PC-3 (cell line): ENCODE measurements at places on chromosomes 1 and 21.

- no peak for DNase-seq
Measured at GRCh38 chr1:234169161-234169849, 204.0 kb upstream of the COA6 start.

GRCh38 chr1:176799327-176799726, 336.4 kb downstream of the PAPPA2 start:
- DNase-seq: no peak

GRCh38 chr1:212237651-212238050, 47.6 kb upstream of the PPP2R5A start:
- peak; percentile 56 for DNase-seq

- DNase-seq: no peak
Measured at GRCh38 chr1:50422675-50422945, 633 bp downstream of the DMRTA2 start.

GRCh38 chr1:239814306-239814881, 277.3 kb upstream of the FMN2 start:
- peak; percentile 99 for DNase-seq

DNA sequence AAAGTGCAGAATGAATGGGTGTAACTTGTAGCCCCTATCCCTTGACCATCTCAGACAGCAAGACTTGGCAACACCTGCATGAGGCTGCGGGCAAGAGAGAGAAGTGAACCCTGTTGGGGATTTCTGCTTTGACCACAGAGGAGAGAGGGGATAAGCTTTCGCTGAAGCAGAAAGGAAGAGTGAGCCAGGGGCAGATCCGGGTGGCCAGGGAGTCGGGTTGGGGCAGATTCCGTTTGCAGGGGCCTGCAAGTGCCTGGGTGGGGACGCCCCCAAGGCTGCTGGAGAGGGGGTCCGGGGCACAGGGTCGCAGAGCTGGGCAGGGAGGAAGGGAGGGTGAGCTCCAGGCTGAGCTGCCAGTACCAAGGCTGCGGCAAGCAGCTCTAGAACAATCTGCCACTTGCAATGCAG, 25.3 kb upstream of the PIK3CD start:
- no peak for DNase-seq

DNA sequence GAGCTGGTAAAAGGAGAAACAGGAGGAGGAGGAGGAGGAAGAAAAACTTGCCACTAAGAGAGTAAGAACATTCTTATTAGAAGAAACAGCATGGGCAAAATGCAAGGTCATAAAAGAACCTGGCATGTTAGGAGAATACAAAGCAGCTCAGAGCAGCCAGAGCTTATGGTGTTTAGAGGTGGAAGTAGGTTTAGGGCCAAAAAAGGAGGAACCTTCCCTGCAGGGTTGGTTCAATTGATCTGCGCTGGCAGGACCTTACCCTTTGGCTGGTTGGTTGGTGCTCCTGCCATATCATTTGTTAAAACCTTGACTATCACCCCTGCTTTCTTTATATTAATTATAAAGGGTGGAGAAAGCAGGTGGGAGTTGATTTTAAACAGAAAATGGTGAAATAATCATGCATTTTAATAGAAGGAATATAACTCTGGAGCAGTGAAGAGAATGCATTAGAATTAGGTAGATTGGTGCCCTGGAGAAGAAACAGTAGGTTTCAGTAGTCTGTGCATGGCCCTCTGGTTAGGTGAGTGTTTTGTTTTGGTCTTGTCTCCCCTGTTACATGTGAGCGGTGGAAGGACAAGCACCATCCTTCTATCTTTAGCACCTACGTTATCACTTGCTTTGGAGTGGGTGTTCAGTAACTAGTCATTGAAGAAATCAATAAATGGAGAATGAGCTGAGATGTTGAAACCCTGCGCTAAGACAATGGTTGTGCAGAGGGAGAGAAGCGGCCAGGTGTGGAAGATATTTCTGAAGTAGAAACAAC, 110.4 kb upstream of the NGF start:
- no peak for DNase-seq

GRCh38 chr1:22223176-22223575, 80.3 kb upstream of the WNT4 start:
- DNase-seq: peak; percentile 29

DNA sequence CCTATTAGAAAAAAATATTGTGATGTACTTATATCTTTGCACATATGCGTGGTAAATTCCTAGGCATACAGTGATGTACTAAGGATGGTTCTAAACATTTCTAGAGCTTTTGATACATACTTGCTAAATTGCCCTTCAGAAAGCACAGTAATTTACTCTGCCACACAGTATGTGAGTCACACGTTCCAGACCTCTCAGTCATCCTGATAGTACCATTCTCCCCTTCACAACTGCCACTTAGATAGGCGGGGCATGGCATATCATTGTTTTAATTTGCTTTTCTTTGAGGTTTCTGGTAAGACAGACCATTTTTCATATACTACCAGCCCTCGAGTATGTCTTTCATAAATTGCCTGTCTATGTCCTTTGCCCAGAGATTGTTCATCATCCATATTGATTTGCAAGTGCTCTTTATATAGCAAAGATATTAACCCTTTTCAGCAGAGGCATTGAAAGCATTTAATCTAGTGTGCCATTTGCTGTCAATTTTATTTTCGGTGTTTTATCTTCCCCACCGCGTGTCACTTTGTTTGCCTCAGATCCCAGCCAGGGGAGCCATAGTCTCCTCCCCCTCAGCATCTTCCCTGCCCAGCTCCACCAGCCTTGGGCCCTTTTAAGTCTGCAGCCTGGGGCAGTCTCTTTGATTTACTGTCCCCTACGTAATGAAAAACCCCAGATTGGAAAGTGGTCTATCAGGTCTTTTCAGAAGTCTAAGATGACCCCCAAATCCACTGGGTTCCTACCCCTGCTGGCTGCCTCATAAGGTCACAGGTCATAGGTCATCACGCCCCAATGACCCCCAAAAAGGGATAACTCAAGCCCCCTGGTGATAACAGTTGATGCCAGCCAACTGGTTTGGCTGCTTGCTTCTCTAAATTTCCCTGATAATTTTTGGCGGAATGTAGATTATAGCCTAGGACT, 11.8 kb upstream of the PAX7 start:
- DNase-seq: peak; percentile 82

DNA sequence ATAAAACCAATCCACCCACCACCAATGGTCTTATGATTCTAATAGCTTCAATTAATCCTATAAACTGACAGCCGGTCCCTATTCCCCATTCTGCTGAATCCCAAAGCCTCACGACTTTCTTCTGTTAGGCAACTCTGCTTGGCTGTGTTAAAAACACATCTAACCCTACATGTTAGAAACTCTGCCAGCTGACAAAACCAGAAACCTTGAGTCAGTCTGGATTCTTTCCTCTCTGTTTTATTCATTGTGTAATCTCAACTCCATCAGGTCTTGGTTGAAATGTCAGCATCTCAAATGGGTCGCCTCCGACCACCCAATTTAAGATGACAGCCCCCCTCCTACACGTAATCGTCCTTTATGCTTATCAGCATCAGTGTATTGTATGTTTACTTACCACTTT, 312.1 kb downstream of the DISC1 start:
- no peak for DNase-seq

DNA sequence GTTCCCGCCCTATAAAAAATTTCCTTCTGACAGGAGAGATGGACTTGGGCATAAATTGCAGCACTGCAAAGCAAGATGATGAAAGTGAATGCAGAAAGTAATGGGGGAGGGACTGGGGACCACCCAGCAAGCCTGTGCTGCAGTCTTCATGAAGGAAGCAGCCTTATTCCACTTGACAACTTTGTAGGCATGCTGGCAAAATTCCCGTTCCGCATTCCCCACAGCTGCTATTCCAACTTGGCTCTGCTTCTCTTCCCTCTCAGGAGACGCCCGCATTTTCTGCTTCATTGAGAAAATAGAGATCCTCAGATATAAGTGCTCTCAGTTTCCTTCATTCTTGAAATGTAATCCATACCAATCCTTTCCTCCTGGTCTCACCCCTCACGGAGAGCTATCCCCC, 2.4 kb downstream of the HMGB4 start:
- DNase-seq: no peak

DNA sequence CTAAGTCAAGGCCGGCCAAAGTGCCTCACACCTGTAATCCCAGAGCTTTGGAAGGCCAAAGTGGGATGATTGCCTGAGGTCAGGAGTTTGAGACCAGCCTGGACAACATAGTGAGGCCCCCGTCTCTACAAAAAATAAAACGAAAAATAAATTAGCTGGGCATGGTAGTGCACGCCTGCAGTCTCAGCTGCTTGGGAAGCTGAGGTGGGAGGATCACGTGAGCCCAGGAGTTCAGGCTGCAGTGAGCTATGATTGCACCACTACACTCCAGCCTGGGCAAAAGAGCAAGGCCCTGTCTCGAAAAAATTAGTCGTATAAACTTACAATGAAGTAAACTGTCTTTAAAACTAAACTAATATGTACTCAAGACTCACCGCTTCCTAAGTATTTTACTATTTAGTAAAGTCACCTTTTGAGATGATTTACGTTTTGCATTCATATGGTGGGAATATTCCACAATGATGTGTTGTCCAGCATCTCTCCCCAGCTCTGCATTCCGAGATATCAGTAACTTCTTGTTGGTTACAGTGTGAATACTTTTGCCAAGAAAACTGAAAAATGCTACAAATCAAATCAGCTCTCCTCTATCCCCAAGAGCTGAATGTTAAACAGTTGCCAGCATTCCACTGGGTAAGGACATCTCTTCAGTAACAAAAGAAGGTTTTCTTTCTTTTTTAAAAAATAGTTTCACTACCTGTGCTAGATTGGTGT, 84.9 kb upstream of the C21orf91 start:
- DNase-seq: no peak

GRCh38 chr1:96384611-96385010, 337.0 kb upstream of the PTBP2 start:
- no peak for DNase-seq

- no peak for DNase-seq
Measured at GRCh38 chr21:36126621-36127110, 8.2 kb upstream of the CBR3 start.

- peak; percentile 19 for DNase-seq
Measured at GRCh38 chr1:229171934-229172333, 99.0 kb upstream of the RAB4A start.

DNA sequence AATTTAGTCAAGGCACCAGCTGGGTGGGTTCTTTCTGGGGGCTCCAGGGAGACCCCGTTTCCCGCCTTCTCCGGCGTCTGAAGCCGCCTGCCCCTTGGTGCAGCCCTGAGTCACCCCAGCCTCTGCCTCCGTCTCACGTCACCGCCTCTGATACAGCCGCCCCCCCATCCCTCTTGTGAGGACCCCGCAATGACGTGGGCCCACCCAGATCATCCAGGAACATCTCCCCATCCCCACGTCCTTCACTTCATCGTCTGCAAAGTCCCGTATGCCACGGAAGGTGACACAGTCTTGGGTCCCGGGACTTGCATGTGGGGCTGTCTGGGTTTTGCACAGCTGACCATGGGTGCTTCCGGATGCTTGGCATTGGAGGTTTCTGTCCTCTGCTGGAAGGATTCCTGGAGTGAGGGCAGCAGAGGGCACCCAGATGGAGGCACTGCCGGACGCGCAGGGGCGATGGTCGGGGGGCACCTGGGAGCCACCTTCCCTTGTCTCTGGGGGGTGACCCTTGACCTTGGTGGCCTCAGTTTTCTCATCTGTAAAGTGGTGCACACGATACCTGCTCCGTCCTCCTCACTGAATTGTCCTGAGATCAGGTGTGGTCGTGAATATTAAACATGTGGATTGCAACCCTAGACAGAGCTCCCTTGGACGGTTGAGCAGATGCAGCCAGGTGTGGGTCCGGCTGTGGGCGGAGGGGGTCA, 58.8 kb downstream of the PRKCZ start:
- no peak for DNase-seq
